ENCODE measurements at places on chromosomes 12 and 14. TPM values are rescaled to one million over a fixed set of nuclear protein-coding genes. Genes with fewer than 3 reads are reported as not detected.

The ANKRD9 gene
- 13.0 TPM for total RNA-seq

The GAS2L3 gene
- total RNA-seq, result not detected

The NGB gene
- total RNA-seq, result not detected

The HOXC5 gene
- 0.70 TPM for total RNA-seq

The TMEM30B gene
- total RNA-seq, result not detected

The TAS2R10 gene
- total RNA-seq, result 0.37 TPM

The HCAR1 gene
- 0.02 TPM for total RNA-seq

The CDKN3 gene
- 122 TPM for total RNA-seq

The EGLN3 gene
- not detected for total RNA-seq

The NTS gene
- total RNA-seq, result 0.56 TPM

The PTGER2 gene
- not detected for total RNA-seq

The TAS2R50 gene
- total RNA-seq, result 0.13 TPM

The PRR4 gene
- total RNA-seq, result 1.8 TPM

The PRB3 gene
- not detected for total RNA-seq

The RASAL1 gene
- not detected for total RNA-seq

The CLEC7A gene
- not detected for total RNA-seq

The NEUROD4 gene
- not detected for total RNA-seq

The R3HDM2 gene
- 7.4 TPM for total RNA-seq

The A2M gene
- total RNA-seq, result not detected

The DTD2 gene
- 49.8 TPM for total RNA-seq

The TROAP gene
- total RNA-seq, result 35.8 TPM

The BHLHE41 gene
- 1.5 TPM for total RNA-seq

The LRTM2 gene
- total RNA-seq, result not detected

The PTGDR gene
- total RNA-seq, result not detected

The SDR9C7 gene
- total RNA-seq, result not detected

The AKAP5 gene
- total RNA-seq, result 1.1 TPM

The DBX2 gene
- not detected for total RNA-seq

The CACNA2D4 gene
- total RNA-seq, result 35.2 TPM

The TMED8 gene
- 11.8 TPM for total RNA-seq

The NRXN3 gene
- 1.2 TPM for total RNA-seq

The PGF gene
- 76.1 TPM for total RNA-seq

The SLC17A8 gene
- not detected for total RNA-seq

The GPR84 gene
- not detected for total RNA-seq

The VTI1B gene
- total RNA-seq, result 80.2 TPM

The JPH4 gene
- total RNA-seq, result 32.5 TPM

The CFAP251 gene
- 11.2 TPM for total RNA-seq

The A2ML1 gene
- not detected for total RNA-seq

The KCNK10 gene
- total RNA-seq, result not detected

The MYH6 gene
- total RNA-seq, result not detected

The ADAM20 gene
- total RNA-seq, result 0.03 TPM

The ANO4 gene
- not detected for total RNA-seq

The GARIN6 gene
- not detected for total RNA-seq

The SLC5A8 gene
- not detected for total RNA-seq

The KRT2 gene
- total RNA-seq, result not detected

The RASSF9 gene
- total RNA-seq, result 0.21 TPM

The RDH12 gene
- 0.29 TPM for total RNA-seq

The SOAT2 gene
- not detected for total RNA-seq

The INHBC gene
- 0.13 TPM for total RNA-seq

The ZBTB39 gene
- total RNA-seq, result 5.0 TPM

The SBNO1 gene
- total RNA-seq, result 24.0 TPM

The ZFHX2 gene
- 1.2 TPM for total RNA-seq

The OR4E2 gene
- total RNA-seq, result not detected

The CEBPE gene
- total RNA-seq, result not detected
